ENCODE measurements at places on chromosomes 6 and 20. TPM values are rescaled to one million over a fixed set of nuclear protein-coding genes. Genes with fewer than 3 reads are reported as not detected.

The SYNGAP1 gene
- total RNA-seq, result 111 TPM

The CDH22 gene
- not detected for total RNA-seq

The KIF25 gene
- total RNA-seq, result 0.59 TPM

The SNX3 gene
- total RNA-seq, result 80.7 TPM

The GJA1 gene
- 530 TPM for total RNA-seq

The LAMA5 gene
- 200 TPM for total RNA-seq

The NOX3 gene
- not detected for total RNA-seq

The FERMT1 gene
- 9.6 TPM for total RNA-seq

The HLA-G gene
- total RNA-seq, result 2.7 TPM
